ENCODE measurements at places on chromosomes 12 and 14.

- DNase-seq, result peak; percentile 81
Observed at GRCh38 chr14:85535991-85536832, 6.3 kb downstream of the FLRT2 start.

- DNase-seq, result peak; percentile 46
Observed at GRCh38 chr12:27333403-27334009, 870 bp downstream of the BMAL2 start.

GRCh38 chr14:56855891-56856461, 45.7 kb upstream of the OTX2 start:
- DNase-seq, result no peak

GRCh38 chr12:22083167-22083566, 37.1 kb downstream of the CMAS start:
- DNase-seq, result peak; percentile 21

DNA sequence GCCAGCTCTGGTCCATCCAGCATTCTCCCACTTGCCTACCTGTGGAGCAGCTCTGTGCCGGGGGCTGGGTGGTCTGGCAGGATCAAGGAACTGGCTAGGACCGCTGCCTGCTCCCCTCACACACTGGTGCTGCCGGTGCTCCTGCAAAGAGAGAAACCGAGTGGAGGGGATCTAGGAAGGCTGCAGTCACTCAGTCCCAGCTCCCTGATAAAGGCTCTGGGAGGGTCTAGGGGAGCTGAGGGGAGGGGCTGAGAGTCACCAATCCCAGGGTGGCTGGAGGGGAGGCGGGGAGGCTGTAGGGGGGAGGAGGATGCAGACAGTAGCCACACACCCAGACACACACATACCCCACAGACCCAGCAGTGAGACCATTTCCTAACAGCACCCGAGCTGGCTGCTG, at the start of gene TAC3:
TAC3 (minus strand) TSS at position 182 of the 400 bp plus-strand sequence. CDS start 732 bp downstream, outside the sequence.
- DNase-seq, result no peak

DNA sequence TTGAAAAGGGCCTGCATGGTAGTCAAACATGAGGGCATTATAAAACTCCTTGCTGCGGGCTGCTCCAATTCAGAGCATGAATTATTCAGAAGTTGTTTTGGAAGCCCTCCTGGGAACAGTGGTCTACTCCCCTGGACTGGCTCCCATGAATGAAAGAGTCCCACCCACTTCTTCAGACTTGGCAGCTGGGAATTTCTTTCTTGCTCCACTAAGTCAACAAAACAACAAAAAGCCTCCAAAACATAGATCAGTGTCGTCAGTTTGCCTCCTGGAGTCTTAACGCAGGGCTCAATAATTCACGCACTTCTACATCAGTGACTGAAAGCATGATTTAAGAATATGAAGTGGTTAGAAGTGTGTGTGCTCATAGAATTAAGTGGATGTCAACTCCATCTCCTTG, 37.9 kb downstream of the AKAP6 start:
- peak; percentile 13 for DNase-seq

GRCh38 chr14:71244341-71244740, 337.1 kb downstream of the PCNX1 start:
- no peak for DNase-seq

Data from osteoblast (primary cell).